Right cardiac atrium (tissue), 5 donors: ENCODE measurements at places on chromosomes 5 and 9. TPM values are rescaled to one million over a fixed set of nuclear protein-coding genes. Genes with fewer than 3 reads are reported as not detected.

The PIP5K1B gene
- 37.8 TPM for polyA plus RNA-seq

The NIPAL4 gene
- polyA plus RNA-seq: 0.16 TPM

The KCNV2 gene
- polyA plus RNA-seq: not detected

The SPINK4 gene
- not detected for polyA plus RNA-seq

DNA sequence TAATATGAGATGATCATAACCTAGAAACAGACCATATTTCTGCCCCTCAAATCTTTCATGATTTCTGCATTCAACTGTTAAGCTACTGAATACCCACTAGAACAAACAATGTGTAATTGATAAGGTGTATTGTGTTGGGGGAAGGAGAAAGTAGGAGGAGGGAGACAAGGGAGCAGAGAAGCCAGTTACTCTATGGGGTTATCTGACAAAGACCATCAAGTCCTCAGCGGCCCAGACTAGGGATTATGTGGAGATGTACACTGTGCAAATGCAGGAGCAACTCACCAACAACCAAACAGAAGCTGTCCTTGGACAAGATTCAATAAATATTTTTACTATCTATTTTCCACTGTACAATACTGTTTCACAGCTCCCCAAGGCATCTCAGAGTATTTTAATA, 2.7 kb downstream of the NRG2 start:
- no peak for DNase-seq

DNA sequence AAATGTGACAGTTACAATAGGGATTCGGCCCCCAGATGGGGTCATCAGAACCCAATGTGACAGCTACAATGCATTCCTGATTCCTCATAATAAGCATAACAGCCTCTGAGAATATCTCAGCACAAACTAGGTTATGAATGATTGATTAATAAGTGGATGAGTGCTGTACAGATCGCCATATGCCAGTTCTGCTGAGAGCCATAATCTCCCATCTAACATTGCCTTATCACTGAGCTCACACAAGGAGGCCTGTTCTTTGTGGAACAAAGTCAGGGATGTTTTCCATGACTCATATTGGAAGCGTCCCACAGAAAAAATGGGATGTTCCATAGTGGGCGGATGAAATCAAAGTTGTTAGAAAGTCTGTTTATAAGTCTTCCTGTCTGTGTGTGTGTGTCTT, 89.6 kb downstream of the KIF4B start:
- no peak for DNase-seq

The CDKN2B-AS1 gene
- 0.09 TPM for polyA plus RNA-seq

DNA sequence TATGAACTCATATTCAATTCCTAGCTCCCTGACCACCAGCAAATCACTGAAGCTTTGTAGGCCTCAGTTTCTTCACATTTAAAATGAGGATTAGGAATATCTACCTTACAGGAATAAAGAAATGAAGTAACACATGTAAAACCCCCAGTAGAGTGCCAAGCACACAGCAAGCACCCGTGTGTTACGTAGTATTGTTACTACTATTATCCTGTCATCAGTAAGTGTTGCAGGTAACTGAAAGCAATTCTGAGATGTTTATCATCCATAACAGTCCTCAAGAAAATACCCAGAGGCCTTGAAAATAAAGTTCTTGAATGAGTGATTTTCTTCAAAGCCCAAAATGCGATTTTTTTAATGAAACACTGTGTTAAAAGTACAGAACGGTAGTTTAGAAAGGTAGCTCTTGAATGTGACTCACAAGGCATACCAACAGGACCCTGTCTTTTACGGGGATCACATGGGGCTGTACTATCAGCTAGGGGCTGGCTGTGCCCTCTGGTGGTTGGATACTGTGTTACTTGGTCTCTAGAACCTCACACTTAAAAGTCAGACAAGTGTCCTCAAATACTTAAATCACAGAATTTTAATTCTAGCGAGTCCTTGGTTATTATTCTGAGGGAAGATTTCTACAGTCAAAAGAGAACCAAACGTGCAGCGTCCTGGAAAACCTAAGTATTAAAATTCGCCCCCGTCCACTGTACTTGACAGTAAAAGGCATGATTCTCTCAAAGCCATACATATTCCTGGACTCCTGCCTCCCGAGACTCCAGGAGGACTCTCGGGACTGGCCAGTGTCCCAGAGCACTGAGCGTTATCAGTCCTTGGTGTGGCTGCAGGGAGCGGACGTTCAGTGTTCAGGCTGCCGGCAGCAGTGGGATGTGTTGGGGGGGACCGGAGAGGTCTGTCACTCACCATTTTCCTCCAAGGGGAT, 725 bp downstream of the NDUFB6 start:
- peak; percentile 76 for DNase-seq

DNA sequence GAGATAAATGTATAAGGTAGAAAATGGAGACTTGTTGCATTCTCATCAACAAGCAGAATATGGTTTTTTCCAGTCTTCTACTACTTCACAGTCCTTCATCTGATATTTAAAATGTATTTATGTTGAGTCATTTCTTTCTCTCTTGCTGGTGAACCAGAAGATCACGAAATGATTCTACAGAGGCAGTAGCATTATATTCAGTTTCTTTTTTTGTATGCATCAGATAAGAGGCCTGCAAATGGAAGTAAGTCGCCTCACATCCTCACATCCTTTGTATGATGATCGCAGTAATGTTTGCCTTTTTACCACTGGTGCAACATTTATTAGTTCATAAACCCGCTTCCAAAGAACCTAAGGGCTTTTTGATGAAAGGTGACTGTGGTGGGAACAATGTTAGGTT, 22.1 kb upstream of the IL13 start:
- DNase-seq: no peak

DNA sequence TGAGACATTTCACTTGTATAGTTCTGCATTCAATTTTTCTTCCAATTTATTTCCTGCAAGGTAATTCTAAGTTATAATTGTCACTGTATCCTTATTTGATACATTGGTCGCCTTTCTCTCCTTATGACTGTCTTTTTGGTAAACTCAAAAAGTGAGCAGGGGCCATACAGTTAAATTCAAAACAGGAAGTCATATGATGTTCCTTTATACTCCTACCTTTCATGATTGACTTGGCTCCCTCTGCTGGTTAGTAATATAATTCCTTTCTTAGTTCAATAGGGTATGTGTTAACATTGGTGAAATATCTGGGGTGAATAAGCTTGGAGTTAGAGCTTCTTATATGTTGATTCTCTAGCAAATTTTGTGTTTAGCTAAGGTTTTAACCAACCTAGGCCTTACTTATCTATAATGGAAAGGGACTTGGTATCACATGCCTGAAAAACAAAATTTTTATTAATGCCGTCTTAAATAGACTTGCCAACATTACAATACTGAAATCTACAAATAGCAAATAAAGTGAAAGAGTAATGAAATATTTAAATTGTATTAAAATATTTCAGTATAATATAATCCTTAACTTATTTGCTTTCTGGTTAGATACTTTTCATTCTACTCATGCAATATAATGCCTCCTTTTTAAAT, 6.0 kb upstream of the NIPBL start:
- no peak for DNase-seq

- DNase-seq: no peak
These were observed 187.3 kb upstream of the PIK3R1 start for GRCh38 chr5:68028131-68028727.

The DCTN3 gene
- polyA plus RNA-seq: 113 TPM

The VCAN gene
- 22.1 TPM for polyA plus RNA-seq

GRCh38 chr5:53262348-53262970, 152.9 kb upstream of the MOCS2 start:
- peak; percentile 21 for DNase-seq

- no peak for DNase-seq
These were observed 26.9 kb upstream of the ADAM19 start for GRCh38 chr5:157602505-157602904.

The CREBRF gene
- polyA plus RNA-seq: 6.9 TPM

DNA sequence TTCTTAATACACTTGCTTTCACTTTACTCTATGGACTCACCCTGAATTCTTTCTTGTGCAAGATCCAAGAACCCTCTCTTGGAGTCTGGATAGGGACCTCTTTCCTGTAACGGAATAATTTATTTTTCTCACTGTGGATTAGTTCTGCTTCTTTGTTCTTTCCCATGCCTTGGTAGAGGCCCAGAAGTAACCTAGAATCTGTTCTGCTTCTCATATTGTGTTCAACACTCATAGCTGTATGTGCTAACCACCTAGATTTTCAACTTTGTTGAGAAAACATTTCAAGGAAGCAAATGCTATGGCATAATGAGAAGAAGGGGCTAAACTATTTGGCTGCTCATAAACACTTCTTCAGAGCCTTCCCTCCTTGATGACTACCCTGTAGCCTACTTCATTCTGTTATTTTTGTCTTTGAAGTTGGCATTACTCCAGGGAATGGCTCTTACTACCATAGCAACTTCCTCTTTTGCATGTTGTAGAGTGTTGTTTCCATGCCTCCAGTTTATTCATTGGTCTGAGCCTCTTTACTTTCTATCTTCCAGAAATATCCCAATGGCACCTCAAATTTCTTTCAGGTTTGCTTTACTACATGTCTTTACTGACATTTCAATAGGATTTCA, 74.3 kb downstream of the KIAA0825 start:
- no peak for DNase-seq

The TLE4 gene
- polyA plus RNA-seq: 5.9 TPM

GRCh38 chr9:124869986-124870560, 8.1 kb downstream of the ARPC5L start:
- DNase-seq: peak; percentile 81

DNA sequence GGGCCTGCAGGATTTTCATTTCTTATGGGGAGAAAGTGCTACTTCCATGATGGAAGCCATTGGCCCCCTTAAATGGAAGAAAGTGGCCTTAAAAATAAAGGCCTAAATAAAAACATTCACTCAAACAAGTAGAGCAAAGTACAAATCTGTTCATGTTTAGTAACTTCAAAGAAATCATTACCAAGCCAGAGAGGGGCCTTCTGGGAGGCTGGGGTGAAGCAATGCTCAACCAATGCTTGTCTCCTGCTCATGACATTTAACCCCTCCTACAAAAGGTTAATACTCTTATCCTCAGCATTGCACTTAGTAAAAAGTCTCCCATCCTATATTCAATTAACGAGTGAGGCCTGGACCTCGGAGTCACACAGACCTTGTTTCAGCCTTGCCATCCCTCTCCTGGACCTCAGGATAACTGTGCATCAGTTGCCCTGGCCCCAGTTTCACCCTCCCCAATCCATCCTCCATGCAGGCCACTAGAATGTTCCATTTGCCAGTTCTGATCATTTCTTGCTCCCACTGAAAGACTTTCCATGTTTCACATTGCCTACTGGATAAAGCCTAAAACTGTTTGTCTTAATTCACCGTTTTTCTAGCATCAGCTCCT, 36.9 kb upstream of the ALDH1B1 start:
- no peak for DNase-seq

The COL15A1 gene
- 22.5 TPM for polyA plus RNA-seq

- no peak for DNase-seq
These were observed 444 bp upstream of the ZNF354A start for GRCh38 chr5:178730940-178731265.

The GPR151 gene
- polyA plus RNA-seq: not detected

The RAD23B gene
- polyA plus RNA-seq: 47.5 TPM

GRCh38 chr9:87503927-87504326, 6.3 kb downstream of the DAPK1 start:
- DNase-seq: no peak

DNA sequence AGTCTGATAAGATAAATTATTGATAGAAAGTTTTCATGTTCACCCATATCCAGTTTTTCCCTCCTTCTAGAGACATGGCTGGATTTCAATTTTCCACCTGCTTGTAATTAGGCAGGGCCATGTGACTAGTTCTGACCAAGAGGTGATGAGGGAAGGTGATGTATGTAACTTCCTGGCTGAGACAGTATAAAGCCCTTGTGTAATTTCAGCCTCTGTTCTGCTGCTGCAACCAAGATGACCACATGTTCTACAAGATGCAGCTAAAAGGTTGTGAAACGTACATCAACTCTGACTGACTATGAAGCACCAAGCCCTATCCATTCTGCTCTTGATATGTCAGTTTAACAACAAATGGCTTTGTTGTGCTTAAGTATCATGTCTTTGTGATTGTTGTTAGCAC, 376.5 kb upstream of the DAB2 start:
- DNase-seq: no peak

- DNase-seq: no peak
These were observed 40.6 kb upstream of the ZNG1F start for GRCh38 chr9:41229408-41230401.

GRCh38 chr9:70559102-70559501, 144.6 kb upstream of the KLF9 start:
- no peak for DNase-seq

GRCh38 chr5:87787625-87788256, 375.0 kb upstream of the CCNH start:
- no peak for DNase-seq

GRCh38 chr9:70256123-70256551, 2.6 kb upstream of the SMC5 start:
- no peak for DNase-seq

GRCh38 chr5:174172152-174172551, 126.6 kb downstream of the NSG2 start:
- DNase-seq: no peak

GRCh38 chr5:149141957-149142851, 911 bp downstream of the ABLIM3 start:
- DNase-seq: peak; percentile 82

GRCh38 chr5:18778225-18778624, 1144.0 kb downstream of the TAF11L14 start:
- no peak for DNase-seq

DNA sequence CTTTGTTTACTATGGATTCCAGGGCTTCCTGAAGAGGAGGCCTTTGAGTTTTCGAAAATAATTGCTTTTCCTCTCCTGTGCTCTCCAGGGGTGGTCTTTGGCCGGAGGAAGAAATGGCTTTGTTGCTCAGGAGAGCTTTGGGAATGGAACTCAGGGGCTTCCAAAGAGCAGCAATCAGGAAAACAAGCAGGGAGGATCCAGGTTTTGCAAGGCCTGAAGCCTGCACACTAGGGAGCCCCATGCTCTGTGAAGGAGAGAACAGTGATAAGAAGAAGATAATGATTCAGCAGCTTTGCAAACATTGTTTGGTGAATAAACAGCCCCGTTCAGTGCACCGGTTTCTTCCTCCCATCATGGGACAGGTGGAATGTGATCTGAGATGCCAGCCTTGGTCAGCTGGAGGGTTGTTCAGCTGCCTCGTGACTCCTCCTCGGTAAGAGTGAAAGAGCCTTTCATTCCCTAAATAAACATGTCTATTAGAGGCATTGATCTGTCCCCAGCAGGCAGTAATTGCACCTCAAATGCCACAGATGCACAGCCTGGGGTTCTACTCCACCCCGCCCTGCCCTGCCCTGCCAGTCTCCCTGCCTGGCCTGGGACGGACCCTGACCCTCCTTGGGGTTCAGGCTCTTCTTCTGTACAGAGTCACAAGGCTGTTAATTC, 11.5 kb upstream of the ALDH1B1 start:
- no peak for DNase-seq

DNA sequence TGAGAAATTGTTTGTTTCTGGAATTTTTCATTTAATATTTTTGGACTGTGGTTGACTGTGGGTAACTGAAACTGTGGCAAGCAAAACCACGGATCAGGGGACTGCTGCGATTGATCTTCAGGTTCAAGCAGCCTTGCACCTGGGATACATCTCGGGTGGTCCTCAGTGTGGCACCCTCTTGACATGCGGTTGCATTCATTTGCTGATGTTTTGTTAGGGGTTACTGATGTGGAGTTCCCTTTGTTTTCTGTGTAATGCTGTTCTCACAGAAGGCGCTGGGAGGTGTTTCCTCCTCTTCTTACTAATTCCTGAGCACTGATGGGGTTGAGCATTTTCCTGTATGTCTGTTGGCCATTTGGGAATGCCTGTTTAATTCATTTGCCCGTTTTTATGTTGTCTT, 60.4 kb downstream of the EHMT1 start:
- DNase-seq: no peak

- no peak for DNase-seq
These were observed 716.3 kb downstream of the BRINP1 start for GRCh38 chr9:118652912-118653311.

The PCA3 gene
- 0.18 TPM for polyA plus RNA-seq

GRCh38 chr9:70228611-70229010, 30.2 kb upstream of the SMC5 start:
- no peak for DNase-seq
